ENCODE measurements at places on chromosomes 12 and 14.

- DNase-seq, result peak; percentile 15
These were observed 20.0 kb downstream of the ITGA7 start for GRCh38 chr12:55687746-55688145.

DNA sequence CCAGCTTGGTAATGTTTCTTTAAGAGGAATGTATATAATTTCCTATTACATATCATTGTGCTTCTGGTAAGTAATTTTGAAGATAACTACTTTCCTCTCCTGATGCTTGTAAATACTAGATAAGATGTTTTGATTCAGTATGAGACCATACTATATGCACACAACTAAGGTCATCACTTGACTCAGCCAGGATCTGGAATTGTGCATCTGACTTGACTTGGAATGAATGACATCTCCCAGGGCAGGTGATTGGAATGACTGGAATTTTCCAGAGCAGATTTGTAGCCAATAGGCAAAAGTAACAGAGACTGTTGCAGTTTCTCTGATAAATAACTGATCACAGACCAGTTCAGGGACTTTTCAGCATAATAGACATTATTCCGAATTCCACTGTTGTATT lies 11.1 kb downstream of the BEST3 start:
- DNase-seq, result no peak

DNA sequence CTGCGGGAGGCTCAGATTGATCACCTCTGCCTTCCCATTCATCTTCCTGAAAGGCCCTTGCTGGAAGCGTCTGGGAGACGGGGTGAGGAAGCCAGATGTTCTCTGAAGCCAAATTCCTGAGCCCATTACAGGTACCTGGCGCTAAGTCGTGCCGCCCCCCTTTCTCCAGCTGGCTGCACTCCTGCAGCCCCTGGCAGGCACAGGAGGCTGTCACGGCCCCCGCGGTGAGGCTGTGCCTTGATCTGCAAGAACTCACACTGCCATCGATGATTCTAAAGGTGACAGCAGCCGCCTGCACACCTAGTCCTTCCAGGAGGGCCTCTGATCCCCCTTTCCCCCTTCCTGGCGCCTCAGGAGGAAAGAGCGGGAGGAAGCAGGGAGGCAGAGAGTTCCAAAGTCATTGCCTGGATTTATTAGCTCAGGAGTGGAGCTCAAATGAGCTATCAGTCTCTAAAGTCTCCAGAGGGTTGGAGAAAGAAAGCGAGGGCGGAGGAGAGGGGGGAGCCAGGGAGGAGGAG lies 106.9 kb downstream of the RFLNA start:
- no peak for DNase-seq

GRCh38 chr14:66152302-66152701 lies 333.9 kb upstream of the CCDC196 start:
- DNase-seq, result no peak

DNA sequence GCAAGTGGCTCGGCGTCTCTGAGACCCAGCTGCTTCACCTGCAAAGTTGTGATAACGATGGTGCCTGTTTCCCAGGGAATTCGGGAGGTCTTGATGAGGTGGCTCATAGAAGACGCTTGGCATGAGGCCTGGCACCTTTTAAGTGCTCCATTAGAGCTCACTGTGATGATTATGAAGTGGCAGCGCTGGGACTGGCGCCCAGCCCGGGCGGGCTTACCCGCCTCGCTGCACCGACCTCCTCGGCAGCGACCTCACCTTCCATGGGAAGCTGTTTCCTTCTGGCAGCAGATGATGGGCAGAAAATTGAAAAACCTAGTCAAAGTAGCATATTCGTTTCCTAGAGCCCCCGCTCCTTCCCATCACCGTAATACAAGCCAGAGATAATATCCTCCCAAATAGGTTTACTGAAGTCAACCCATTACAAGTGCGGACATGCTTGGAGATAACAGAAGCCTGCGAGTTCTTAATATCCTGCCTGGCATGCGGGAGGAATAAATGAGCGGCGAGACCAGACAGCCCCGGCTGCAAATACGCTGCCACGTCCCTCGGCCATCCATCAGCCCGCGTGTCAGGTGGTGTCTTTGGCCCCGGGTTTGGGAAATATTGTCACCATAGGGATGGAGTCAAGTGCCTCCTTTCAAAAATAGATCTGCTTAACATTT lies 35.2 kb upstream of the DLK1 start:
- DNase-seq, result no peak

- no peak for DNase-seq
These were observed 181.0 kb downstream of the IPO8 start for GRCh38 chr12:30514666-30515065.

GRCh38 chr14:74531467-74531866 lies 37.9 kb downstream of the ISCA2 start:
- DNase-seq, result no peak

DNA sequence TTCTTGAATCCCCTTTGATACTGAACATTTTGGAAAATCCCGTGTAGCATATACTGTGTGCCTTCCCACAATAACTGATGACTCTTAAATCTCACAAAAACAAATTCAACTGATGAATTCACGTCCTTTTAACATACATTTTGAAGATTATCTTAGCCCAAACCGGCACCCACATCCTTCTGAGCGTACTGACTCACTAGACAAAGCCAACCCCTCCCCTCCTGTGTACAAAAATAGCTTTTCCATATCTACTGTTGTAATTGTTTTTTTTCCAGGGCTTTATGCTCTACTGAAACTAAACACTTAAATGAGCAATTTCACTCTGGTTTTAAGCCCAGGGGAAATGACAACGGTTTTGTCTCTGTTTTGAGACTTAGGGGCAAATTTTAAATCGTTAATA lies 109.4 kb upstream of the ATF7IP start:
- DNase-seq, result peak; percentile 50

DNA sequence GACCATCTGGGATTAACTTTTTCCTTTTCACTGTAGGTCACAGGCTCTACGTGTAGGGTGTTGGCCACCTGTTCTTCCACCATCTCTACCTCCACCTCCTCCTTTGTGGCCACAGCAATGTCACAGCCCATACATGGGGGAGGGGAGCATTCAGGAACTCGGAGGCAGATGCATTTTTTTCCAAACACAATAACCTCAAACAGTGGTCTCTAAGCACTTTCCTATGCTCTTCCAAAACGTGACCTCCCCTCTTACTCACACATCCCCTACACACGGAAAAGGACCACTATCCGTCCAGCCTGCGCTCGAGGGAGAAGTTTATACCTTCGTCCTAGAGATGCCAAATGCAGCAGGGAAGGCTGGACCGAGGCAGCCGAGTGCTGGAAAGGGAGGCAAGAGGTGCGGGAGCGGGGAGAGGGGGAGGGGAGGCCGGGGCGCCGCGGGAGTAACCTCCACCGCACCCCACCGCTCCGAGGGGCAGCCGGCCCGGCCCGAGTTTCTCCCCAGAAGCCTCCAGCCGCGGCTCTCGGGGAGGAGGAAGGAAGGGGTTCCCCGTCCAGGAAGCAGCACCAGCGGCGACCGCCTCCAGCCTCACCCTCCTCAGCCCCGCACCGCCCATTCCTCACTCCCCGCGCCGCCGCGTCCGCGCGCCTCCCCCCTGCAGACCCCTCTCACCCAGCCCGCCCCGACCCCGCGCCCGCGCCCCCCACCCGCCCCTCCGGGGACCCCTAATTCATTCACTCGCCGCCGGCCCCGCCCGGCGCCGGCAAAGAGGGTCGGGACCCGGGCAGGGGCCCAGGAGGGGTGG lies 594 bp downstream of the KRAS start:
- DNase-seq, result peak; percentile 46
